Cortex of kidney (tissue), 1 donor: ENCODE measurements at places on chromosomes 11 and 22.

GRCh38 chr11:12232817-12233601, 122.6 kb downstream of the MICAL2 start:
- DNase-seq: no peak

DNA sequence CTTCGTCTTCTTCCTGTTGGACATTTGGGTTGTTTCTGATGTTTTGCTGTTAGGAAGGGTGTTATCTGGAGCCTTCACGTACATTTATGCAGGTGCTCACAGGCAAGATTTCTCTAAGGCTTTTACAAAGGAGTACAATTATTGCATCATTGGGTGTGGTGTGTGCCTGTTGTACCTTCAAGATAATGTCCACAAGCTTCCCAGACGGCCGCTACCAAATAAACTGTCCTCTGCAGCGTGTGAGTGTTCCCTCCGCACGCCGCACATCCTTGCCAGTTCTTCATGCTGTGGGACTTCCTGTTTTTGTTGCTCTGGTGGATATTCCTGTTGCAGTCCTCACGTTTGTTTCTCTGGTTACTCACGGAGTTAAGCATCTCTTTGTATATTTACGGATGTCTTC, 133.3 kb downstream of the TBC1D22A start:
- no peak for DNase-seq

- DNase-seq: no peak
These were observed 3.5 kb downstream of the VPS37C start for GRCh38 chr11:61157743-61158142.

GRCh38 chr11:6571434-6572008, 31.9 kb downstream of the RRP8 start:
- no peak for DNase-seq

DNA sequence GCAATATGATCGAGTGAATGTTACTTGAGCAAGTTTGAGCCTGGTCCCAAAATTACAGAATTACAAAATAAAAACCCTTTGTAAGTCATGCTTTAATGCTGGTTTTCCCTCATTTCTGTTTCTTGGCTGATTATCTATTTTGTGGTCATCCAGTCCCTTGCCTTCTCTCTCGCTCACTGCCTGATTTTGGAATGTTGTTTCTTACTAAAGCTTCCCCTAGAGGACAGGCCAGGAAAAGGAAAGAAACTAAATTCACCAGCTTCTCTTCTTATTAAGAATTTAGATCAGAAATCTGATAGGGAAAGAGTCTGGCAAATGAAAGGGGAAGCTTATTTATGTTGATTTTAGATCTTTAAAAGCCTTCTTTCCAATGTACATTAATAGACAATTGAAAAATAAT, 16.6 kb upstream of the BDNF start:
- DNase-seq: no peak

DNA sequence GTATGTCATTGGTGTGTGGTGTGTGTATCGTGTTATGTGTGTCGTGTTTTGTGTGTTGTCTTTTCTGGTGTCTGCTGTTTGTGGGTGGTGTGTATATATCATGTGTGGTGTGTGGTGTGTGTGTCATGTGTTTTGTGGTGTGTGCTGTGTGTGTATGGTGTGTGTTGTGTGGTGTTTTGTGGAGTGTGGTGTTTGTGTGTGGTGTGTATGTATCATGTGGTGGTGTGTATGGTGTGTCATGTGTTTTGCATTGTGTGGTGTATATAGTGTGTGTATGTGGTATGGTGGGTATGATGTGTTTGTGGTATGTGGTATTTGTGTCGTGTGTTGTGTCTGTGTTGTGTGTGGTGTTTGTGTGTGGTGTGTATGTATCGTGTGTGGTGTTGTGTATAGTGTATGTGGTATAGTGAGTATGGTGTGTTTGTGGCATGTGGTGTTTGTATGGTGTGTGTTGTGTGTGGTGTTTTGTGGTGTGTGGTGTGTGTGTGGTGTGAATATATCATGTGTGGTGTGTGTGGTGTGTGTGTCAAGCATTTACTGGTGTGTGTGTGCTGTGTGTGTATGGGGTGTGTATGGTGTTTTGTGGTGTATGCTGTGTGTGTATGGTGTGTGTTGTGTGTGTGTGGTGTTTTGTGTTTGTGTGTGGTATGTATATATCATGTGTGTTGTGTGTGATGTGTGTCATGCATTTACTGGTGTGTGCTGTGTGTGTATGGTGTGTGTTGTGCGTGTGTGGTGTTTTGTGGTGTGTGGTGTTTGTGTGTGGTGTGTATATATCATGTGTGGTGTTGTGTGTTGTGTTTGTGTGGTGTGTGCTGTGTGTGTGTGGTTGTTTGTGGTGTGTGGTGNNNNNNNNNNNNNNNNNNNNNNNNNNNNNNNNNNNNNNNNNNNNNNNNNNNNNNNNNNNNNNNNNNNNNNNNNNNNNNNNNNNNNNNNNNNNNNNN, 12.7 kb downstream of the PIM3 start:
- DNase-seq: no peak

- no peak for DNase-seq
These were observed 25.6 kb downstream of the SNAP29 start for GRCh38 chr22:20884454-20884853.
